NCI-H1417 (cell line): ENCODE measurements at places on chromosomes 2 and 18.
A peak's percentile ranks its signal among the peaks of the same experiment; 100 is the strongest.

DNA sequence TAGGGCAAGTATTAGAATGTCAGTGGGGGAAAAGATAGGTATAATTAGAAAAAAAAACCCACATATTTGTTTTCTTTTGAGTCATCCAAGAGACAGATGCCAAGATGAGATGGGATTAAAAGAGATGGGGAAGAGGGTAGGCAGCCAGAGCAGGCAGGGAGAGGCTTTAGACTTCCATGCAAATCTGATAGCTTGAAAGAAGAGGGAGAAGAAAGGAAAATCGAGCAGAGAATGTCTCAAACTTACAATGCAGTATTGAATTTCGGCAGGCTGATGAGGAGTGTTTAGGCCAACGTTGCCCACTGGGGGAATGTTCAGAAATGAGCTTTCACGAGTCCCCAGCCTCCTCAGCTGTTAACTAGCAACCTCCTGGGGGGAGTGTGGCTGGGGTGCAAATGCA is 91.3 kb downstream of the SPATS2L start:
- no peak for DNase-seq

DNA sequence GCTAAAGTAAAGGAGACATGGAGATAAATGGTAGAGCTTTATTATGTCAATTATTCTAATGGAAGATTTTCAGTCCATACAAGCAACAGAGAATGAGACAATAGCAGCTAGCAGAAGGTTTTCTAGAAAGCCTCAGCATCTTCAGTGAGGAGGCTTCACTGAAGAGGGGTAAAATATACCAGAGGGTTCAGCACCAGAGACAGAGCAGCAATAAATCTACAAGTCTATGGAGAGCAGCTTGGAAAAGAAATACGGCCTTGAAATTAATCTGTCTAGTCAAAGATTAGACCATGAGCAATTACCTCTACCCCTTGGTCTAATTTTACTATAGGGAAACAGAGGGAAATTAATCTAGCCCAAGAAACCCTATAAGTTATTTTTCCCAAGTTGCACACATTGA is 185.7 kb upstream of the CRIM1 start:
- no peak for DNase-seq

DNA sequence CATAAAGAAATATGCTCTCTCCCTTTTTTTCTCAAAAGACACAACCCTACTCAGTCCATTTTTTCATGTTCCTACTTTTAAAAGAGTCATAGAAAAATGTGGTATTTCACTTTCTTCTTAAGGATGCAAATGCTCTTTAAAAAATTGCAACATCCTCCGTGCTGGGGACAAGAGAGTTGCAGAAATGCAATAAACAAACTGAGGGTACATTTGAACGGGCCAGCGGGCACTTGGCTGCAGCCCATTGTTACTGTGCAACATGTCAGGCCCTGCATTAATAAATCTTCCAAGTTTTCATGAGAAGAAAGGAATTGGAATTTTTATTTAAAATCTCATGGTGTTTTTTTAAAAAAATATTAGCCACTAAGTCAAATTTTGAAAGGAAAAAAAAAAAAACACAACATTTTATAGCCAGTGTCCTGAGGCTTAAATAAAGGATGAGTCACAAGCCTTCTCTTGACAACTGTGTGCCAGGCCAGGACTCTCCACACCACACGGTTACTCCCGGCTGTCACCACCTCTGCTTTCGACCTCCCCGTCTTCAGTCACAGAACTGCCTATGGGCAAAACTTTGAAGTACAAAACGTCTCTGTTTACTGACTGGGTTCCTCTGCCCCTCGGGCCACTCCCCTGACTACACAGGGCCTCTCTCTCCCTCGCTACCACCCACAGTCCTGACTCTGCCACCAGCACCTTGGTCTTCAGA is 57.5 kb upstream of the MFF start:
- no peak for DNase-seq

GRCh38 chr2:173231042-173231441 is 123.6 kb upstream of the CDCA7 start:
- DNase-seq = peak; percentile 77

- DNase-seq = no peak
These were observed 14.0 kb downstream of the PSD4 start for GRCh38 chr2:113187771-113188170.

- DNase-seq = no peak
These were observed 102.2 kb downstream of the CAPN13 start for GRCh38 chr2:30705056-30705455.

DNA sequence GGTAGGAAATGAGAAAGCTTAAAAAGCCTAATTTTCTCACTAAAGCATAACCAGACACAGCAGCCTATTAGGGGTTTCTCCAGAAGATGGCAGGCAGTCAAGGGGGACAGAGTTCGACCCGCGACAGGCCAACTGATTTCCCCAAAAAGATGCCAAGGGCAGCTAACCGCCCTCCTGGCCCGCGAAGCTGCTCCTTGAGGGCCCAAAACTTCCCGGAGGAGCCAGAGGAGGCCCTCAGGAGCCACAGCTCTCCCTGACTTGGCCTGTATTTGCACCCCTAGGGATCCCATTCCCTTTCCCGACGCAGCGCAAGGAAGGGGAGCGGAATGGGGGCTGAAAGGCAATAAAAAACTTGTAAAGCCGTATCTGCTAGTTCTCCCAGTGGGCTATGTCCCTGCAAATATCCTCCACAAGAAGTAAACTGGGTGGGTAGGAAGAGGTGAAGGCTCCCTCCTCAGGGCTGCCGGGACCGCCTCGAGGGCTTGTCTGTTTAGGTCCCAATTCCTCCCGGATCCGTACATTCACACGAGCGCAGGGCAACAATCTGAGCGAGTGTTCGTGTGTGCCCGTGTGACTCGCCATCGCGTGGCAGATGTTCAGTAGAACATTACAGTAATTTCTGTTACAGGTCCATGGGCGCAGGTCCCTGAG is 756 bp upstream of the NAGK start:
- DNase-seq = no peak

GRCh38 chr18:58484989-58485981 is 143.6 kb downstream of the ALPK2 start:
- peak; percentile 83 for DNase-seq

GRCh38 chr2:165122521-165122920 is 81.3 kb downstream of the SCN3A start:
- no peak for DNase-seq

GRCh38 chr18:73663581-73663980 is 484.1 kb downstream of the FBXO15 start:
- no peak for DNase-seq

- DNase-seq = no peak
These were observed 202.4 kb downstream of the INSIG2 start for GRCh38 chr2:118290411-118291250.

DNA sequence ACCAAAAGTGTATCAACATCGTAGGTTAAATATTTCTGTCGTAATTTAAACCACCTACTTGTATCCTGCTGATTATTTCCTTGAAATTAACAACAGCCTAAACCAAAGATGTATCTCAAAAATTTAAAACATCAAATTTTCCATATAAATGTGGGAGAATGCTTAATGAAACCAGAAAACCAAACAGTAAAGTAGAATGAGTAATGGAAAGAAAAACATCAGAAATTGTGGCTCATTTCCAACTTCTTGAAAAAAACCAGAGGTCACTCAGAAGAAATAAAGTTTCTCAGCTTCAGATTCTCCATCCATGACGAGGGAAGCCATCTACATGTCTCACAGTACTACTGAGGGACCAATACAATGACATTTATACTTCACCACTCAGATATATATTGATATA is 296.5 kb downstream of the NOL4 start:
- no peak for DNase-seq

- no peak for DNase-seq
These were observed 19.0 kb downstream of the VIL1 start for GRCh38 chr2:218437969-218438368.

DNA sequence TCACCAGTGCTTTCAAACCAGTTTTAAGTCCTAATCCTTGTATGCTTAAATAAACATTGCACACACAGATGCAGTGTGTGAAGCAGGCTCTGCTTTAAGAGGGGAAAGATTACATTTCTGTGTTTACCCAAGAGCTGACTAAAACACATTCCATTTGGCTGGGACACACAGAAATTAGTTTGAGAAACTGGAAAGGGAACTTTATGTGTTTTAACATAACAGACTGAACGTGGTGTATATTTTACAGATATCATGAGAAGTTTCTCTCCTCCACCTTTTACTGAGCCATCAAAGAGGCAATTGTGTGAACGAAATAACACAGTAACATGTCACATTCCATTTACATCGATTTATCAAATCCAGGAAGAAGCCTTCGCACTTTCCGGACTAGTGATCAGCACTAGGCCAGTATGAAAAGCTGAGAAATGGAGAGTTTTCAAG is 121.8 kb downstream of the MAIP1 start:
- no peak for DNase-seq

DNA sequence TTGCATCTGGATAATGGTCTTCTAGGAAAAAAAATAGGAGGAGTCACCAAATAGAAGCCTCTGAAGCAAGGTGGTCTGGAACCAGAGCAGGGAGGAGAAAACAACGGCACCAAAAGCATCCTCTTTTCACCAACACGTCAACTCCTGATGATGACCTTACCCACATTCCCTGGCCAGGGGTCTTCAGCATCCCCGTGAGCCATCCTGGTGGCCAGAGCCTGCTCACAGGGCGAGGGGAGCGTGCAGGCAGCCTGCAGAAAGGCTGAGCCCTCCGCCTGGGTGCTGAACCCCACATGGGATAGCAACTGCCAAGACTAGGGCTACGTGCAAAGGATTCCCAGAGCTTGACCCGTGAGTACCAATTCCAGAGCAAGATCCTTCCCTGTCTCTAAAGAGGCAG is 191.0 kb downstream of the NDUFA10 start:
- no peak for DNase-seq

DNA sequence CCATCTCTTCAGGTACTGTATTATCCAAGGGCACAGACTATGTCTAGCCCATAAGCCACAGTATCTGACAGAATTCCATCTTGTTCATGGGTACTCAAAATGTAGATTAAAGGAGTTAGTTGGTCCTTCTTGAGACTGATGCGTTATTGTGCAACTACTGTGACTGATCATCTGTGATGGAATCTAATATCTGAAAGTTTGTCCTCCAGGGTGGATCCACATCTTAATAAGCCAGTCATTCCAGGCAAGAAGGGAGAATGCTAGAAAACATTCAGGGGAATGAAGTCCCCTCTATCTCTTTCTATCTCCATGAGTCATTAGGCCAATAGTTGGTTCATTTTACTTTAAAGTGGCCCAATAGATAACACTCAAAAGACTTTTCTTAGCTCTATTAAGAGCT is 252.6 kb downstream of the EXOC6B start:
- DNase-seq = no peak

GRCh38 chr18:46477425-46478011 is 179.5 kb downstream of the LOXHD1 start:
- peak; percentile 23 for DNase-seq

GRCh38 chr2:148933456-148933855 is 58.4 kb downstream of the KIF5C start:
- no peak for DNase-seq

DNA sequence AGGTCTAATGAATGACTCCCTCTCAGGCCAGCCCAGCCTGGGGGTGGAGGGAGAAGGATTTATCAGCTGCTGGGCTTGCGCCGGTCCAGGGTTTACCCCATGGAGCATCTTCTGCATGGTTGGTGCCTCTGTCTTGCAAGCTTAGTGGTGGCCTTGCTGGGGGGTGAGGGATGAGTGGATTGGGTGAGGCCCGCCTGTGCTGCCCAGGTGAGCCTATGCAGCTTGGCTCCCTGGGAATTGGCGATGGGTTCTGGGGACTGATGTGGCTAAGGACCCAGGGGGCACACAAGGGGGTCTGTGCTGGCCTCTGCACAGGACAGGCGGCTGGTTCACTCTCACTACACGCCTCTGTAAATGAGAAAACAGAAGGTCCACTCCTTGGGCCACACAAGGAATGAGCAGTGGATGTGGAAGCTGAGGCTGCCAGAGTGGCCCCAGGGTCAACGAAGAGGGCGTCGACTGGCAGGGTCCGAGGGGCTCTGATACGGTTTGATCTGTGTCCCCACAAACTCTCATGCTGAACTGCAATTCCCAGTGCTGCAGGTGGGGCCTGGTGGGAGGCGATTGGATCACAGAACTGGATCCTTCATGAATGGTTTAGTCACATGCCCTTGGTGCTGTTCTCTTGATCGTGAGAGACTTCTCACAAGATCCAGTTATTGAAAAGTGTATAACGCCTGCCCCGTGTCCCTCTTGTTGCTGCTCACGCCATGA is 151.6 kb upstream of the HDAC4 start:
- DNase-seq = no peak

GRCh38 chr2:10331027-10331701 is 28.5 kb downstream of the HPCAL1 start:
- no peak for DNase-seq

DNA sequence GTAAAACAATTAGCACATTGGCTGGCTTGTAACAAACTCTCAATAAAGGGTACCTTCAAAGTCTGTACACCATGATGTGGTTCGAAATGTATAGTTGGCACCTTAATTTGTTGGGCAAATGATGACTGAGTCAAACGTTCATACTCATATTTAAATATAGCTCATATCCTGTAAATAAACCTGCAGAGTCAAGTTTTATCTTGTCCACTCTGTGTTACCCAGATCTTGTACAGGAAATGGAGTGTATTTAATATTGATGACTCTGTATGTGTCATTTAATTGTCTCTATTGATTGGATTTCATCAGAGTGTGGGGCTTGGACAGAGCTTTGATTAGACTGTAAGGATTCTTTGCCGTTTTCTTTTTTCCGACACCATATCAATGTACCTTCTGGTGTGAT is 805.6 kb upstream of the ZEB2 start:
- no peak for DNase-seq

DNA sequence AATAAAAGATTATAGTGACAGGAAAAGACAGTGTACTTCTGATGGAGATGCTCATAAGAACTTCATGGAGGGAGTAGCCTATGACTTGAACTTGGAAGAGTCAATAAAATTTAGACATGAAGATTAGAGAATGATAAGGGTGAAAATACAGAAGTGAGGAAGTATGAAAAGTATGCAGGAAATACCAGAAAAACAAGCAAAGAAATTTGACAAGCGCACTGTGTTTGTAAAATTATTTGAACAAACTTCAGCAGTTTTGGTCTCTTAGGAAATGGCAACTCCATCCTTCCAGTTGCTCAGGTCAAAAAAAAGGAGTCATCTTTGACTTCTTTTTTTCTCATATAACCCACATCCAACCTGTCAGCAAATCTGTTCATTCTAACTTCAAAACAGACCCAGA is 864.0 kb upstream of the ZEB2 start:
- DNase-seq = no peak

DNA sequence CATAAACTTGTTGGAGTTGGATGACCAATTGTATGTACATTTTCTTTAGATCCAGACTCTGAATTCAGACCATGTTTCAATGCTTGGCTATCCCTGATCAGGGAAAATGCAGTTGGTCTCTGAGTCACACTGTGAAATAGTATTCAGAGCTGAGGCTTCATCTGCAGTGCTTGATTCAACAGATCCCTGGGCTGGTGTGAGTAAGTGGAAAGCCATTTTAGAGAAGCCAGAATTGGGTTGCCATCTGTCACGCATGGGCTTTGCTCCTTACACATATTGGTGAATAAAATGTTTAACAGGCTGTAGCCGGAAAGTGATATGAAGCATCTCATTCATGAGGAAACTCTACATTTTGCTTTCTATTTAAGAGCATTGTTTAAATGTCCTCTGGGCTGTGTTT is 50.0 kb upstream of the ACYP2 start:
- DNase-seq = no peak
